ENCODE measurements at places on chromosomes 6 and 20.

GRCh38 chr20:13677241-13677640 is 38.5 kb upstream of the TASP1 start:
- no peak for DNase-seq

- no peak for DNase-seq
Observed at GRCh38 chr6:140401761-140402160, 1027.3 kb upstream of the CITED2 start.

- peak; percentile 78 for DNase-seq
Observed at GRCh38 chr20:20207291-20207690, 155.0 kb downstream of the CFAP61 start.

DNA sequence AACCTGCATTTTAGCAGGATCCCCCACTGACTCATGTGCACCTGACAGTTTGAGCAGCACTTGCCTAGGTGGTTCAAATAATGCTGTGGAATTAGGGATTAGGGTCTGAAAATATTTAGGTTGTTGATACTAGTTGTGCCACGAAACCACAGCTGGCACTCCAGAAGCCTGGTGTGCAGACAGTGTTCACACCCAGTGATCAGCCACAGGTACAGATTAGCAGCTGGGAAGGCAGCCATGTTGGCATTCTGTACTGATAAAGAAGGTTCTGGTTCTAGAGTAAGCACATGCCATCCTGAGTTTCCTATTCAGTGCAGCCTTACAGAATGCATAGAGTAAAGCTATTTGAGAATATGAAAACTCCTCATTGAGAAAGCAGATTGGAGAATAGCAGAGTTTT is 30.1 kb downstream of the TMEM74B start:
- DNase-seq, result peak; percentile 19

GRCh38 chr6:12962529-12962928 is 246.0 kb downstream of the PHACTR1 start:
- DNase-seq, result no peak

DNA sequence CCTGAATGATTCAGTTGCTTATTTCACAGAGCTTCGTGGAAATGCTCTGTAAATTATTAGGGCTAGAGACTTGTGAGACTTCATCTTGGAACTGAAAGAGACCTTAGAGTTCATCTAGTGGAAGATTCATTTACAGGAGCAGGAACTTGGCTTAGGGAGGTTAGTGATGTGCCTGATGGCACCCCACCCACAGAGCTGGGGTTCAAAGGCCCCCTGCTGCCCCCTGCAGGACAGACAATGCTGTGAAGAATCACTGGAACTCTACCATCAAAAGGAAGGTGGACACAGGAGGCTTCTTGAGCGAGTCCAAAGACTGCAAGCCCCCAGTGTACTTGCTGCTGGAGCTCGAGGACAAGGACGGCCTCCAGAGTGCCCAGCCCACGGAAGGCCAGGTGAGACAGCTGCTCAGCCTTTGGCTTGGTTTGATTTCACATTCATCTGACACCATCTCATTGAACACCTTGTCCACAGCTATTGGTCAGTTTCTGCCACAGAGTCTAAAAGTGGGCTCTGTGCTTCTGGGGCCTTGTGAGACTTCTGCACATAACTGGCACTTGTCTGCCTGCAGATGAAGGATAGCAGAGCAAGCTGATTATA is 25.1 kb downstream of the MYBL2 start:
- DNase-seq, result peak; percentile 76

- DNase-seq, result peak; percentile 80
Observed at GRCh38 chr6:145544041-145544440, 191.3 kb downstream of the EPM2A start.

- DNase-seq, result no peak
Observed at GRCh38 chr20:24743641-24744040, 205.4 kb upstream of the CST7 start.

DNA sequence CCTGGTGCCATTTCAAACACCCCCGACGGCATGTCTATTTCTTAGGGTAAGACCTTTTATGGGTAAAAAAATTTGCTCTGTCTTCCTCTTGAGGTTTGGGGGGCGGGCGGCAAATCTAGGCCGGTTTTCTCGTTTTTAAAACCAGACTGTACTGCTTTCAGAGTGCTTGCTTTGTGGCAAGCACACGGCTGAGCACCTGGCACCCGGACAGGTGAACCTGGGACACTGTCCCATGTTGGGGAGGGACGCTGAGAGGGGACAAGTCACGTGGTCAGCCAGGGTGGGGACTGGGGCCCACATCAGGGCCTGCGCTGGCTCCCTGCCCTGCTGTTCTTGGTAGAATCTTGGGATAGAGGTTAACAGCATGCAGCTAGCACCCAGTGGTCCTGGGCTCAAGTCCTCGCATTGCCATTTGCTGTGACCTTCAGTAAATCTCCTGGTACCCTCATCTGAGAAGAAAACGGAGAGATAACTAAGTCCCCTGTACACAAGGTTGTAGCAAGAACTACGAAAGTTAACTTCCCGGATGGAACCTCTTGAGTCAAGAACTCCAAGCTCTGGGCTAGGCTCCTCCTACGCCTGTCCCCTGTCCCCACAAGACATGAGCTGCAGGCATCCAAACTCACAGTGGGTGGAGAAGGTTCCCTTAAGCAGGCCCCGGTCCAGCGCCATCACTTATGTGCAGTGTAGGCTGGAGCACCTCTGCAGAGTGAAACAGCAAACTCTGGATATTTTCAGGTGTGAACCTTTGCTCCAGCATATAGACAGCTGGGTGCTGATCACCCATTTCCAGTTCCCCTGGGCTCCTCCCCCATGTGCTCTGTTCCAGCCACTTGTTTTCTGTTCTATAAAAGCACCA is 41.7 kb downstream of the PMEPA1 start:
- no peak for DNase-seq

DNA sequence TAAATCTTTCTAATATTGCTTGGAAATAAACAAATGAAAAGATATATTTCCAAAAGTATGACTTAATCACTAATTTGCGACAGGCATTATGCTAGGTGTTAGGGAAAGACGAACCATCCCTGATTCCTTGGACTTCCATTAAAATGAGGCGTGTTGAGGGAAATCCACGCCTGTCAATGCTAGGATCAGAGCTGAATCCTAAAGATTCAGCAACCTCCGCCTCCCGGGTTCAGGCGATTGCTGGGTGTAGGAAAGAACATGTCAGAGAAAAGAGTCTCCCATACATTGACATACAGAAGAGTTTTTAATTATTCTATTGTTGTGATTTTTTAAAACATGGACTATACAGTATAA is 16.8 kb upstream of the PRSS16 start:
- DNase-seq, result no peak

DNA sequence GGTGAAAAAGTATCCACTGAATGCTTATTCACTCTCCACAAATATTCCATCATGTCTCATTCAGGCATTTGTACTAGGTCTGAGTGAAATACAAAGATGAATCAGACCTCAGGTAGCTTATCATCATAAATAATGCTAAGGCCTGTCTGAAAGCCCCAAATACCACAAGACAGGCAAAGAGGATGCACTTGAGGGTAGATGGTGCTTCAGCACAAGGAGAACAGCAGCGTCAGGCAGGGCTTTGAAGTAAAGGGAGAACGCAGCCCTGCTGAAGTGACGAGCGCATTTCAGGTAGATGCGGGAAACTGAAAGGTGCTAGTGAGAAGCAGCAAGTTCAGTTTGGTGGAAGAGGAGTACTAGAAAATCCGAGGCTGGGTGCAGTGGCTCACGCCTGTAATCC is 38.7 kb downstream of the MAP3K5 start:
- no peak for DNase-seq

Data from islet precursor cell (in vitro differentiated cells).